Breast epithelium (tissue), 4 donors: ENCODE measurements at places on chromosomes 12 and 14. TPM values are rescaled to one million over a fixed set of nuclear protein-coding genes. Genes with fewer than 3 reads are reported as not detected.

The CFAP251 gene
- total RNA-seq: 8.2 TPM

The PZP gene
- total RNA-seq: not detected

The TAS2R9 gene
- not detected for total RNA-seq

DNA sequence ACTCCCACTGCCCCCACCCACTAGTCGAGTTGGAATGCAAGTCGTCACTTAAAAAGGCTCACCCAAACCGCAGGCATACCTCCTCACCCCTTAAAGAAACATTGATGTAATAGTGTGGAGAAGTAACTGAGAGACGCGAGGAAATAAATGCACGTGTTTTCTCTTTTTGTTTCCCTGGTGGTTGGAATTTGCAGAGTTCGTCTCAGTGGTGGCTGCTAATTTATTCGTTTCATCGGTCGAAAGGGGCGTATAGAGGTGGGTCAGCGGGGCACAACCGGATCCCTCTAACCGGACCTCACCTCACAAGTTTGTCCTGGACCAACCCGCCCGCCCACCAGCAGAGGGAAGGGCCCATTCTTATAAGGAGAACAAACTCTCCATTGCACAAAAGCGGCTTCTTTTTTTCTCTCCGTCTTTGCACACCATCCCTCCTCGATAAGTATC is 5.0 kb upstream of the NPAS3 start:
- no peak for DNase-seq

GRCh38 chr12:19979584-19979983 is 388.8 kb upstream of the PDE3A start:
- no peak for DNase-seq

The A2M gene
- 457 TPM for total RNA-seq

DNA sequence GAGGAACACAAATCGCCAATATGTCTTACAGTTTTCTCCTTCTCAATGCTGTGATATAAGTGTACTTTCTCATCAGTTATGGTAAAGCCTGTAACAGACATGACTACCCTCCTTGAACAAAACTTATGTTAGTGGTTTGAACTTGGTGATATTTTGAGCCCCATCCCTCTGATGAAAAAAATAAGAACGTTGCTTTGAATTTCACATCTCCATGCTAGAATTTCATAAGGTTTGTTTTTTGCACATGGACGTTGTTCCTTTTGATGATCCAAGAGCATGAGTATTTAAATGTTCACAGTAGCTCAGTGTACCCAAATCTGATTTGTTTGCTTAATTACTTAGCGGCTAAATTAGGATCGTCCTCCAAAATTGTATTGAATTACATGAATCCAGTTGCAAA is at the start of gene SLC15A5:
TSS of gene SLC15A5 (minus strand) at position 101 of the 400 bp plus-strand sequence. CDS start at position 101, 0 bp downstream.
- no peak for DNase-seq

DNA sequence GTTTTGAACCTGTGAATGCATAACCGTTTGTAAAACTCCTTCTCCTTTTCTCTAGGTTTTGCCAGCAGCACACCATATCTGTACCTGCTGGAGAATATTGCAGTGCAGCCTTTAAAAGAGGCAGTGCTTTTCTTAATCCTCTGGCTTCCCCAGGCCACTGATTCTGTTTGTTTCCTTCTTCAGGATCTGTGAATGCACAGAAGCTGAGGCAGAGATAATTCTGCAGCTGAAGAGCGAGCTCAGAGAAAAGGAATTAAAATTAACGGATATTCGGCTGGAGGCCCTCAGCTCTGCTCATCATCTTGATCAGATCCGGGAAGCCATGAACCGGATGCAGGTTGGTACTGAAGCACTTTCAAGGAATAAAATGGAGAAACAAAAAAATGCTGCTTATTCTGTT is 348.7 kb downstream of the NAV3 start:
- no peak for DNase-seq

- DNase-seq: no peak
Measured at GRCh38 chr12:123076604-123077297, 74.1 kb downstream of the PITPNM2 start.

The LGALS3 gene
- total RNA-seq: 580 TPM

The KDM2B gene
- total RNA-seq: 16.7 TPM

The ADCY4 gene
- 27.7 TPM for total RNA-seq

DNA sequence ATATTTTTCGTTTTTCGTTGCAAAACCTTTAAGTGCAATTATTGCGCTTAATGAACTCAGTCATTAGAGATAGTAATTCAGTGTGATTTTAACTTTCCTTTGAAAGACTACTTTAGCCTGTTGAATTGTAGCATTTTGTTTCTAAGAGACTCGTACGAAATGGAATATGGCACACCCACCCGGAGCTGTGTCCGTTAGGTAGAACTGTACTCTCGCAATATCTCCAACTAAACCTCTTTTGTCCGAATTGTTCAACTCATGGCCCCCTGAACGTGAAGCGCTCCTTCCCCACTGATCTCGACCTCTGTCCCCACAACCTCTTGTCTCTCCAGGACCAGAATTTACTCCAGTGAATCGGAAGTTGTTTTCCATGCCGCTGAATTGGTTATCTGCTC is 800 bp downstream of the PCNX4 start:
- no peak for DNase-seq

The CCDC197 gene
- not detected for total RNA-seq

The TDRD9 gene
- 4.0 TPM for total RNA-seq

The LRRK2 gene
- 30.9 TPM for total RNA-seq

DNA sequence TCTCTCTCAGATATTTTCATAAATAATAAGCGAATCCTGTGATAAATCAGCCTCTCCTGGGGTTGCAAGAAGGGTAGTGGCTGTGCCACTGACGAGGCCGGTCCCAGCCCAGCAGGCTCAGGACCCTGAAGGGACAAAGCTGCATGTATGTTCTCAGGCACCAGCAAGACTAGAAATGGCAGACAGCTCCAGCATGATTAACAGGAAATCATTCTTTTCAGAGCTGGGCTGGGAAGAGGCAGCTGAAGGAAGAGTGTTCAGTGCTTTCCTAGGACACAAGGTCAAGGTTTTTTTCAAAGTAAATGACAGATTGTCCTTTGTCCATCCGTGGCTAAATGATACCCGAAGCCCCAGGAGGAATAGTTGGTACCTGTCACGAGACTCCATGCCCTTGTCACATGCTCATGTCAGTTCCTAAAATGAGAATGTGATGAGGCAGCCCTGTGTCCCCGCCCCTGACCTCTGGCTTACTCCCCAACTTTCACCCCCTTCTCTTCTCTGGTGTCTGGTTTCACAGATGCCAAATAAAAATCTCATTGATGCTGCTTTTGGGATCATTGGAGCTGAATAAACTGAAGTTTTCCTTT is 65.1 kb downstream of the PPP1R36 start:
- no peak for DNase-seq

DNA sequence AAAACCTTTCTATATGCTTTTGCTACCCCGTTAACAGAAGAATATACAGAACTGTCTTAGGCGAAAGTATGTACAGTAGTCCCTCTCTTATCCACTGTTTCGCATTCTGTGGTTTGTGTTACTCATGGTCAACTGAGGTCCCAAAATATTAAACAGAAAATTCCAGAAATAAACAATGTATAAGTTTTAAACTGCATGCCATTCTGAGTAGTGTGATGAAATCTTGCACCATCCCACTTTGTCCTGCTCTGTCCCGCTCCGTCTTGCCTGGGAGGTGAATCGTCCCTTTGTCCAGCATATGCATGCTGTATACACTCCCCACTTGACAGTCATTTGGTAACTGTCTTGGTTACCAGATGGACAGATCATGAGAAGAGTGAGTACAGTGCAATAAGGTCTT is 70.1 kb upstream of the STRN3 start:
- no peak for DNase-seq

DNA sequence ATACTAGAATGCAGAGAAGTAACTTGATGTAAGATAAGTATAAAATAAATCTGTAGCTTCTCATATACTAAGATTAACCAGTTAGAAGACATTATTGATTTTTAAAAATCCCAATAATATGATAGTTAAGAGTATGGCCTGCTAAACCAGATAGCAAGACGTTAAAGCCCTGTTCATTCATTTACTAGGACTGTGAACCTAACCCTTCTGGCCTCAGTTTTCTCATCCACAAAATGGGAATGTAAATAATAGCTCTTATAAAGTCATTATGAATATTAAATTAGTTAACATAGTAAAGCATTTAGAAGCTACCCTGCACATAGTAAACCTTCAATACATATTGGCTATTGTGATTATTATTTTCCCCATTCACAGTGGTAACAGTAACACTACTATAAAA is 6.0 kb upstream of the PRMT5 start:
- DNase-seq: no peak

DNA sequence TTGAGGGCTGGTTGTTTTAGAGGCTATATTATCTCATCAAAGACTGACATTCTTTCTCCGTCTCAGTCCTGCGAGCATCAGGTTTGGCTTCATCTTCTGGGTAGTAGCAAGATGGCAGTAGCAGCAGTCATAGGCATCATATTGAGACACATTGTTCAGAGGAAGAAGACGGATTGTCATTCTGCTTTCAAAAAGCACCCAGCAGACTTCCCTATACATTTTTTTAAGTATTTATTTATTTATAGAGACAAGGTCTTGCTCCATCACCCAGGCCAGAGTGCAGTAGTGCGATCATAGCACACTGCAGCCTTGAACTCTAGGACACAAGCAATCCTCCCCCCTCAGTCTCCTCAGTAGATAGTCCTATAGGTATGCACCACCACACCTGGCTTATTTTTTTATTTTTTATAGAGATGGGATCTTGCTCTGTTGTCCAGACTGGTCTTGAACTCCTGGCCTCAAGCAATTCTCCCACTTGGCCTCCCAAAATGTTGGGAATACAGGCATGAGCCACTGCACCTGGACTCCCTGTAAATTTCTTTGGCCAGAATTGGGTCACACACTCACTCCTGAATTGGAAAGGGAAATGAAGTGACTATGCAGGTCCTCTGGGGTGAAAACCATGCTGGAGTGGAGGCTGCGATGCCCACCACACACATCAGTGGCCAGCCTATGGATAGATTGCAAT is 125.4 kb downstream of the SLC38A6 start:
- DNase-seq: no peak

GRCh38 chr14:101412739-101413138 is 148.6 kb upstream of the DIO3 start:
- DNase-seq: no peak

The TMEM229B gene
- total RNA-seq: 0.64 TPM

GRCh38 chr14:104370256-104370870 is 209.2 kb upstream of the C14orf180 start:
- DNase-seq: no peak

GRCh38 chr12:131102991-131103668 is 149.4 kb downstream of the ADGRD1 start:
- no peak for DNase-seq

DNA sequence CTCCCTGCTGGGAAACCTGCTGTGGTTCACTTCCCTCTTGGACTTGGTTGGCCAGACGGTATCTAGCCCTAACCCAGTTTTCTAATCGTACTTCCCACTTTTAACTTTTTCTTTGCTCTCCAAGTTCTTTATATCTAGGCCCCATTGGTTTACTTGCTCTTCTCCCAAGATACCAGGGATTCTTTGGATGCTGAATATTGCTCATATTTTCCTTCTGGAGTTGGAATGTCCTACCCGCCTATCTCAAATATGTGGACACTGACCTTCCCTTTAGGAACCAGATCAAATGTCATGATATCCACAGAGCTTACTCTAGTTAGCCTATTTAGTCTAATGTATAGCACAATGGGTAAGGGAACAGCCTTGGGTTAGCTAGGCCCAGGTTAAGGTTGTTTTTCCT is 228.6 kb downstream of the DACT1 start:
- no peak for DNase-seq

DNA sequence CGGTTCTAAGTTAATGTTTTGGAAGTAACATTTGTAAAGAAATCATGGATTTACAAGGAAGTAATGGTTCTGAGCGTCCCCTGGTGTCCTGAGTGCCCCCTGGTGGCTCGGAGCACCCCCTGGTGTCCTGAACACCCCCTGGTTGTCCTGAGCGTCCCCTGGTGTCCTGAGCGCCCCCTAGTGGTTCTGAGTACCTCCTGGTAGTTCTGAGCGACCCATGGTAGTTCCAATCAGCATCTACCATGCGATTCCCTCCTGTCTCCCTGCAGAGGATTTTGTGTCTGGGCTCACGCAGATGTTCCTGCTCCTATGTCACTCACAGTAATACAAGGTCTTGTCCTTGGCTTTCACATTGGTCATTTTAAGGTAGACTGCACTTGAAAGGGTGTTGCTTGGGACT is 1352.9 kb downstream of the TMEM121 start:
- DNase-seq: no peak

DNA sequence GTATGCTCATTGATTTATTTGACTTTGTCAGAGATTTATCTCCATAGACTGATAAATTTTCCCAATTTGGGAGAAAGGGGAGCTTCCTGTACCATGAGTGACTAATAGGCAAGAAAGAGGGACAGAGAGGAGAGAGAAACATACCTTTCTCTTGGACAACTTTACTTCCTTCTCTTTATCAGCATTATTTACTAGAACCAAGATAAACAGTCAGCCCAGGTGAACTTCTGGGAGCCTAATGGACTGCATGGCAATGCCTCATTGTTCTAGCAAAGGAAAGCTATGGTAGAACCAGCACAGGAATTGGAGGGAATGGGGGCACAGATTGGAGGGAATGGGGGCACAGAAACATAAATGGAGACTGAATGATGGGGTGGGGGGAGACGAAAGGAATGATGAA is 63.4 kb upstream of the STXBP6 start:
- DNase-seq: no peak

DNA sequence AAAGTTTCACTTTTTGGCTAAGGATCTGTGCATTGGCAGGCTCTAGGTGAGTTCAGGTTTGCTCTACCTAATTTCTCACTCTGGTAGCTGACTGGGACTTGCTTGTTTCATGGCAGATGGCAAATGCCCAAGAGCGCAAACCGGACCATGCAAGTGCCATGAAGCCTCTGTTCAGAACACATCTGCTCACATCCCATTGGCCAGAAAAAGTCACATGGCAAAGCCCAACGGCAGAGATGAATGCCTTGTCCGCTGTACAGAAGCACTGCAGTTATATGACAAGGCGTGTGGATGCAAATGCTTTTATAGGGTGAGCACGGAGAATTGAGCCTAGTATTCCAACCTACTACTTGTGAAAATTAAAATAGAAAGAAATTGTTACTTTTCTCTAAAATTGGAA is 202.2 kb upstream of the HMGA2 start:
- no peak for DNase-seq

- DNase-seq: no peak
Measured at GRCh38 chr14:59282378-59282765, 93.9 kb downstream of the DAAM1 start.

The ARHGEF25 gene
- 19.2 TPM for total RNA-seq
